ENCODE measurements at places on chromosomes 2 and 18. TPM values are rescaled to one million over a fixed set of nuclear protein-coding genes. Genes with fewer than 3 reads are reported as not detected.

TRABD2A gene
- 0.33 TPM for total RNA-seq

CREB1 gene
- total RNA-seq: 34.6 TPM

GAL3ST2 gene
- 0.31 TPM for total RNA-seq

ERICH2 gene
- total RNA-seq: 1.3 TPM

AMMECR1L gene
- total RNA-seq: 13.4 TPM

INHBB gene
- total RNA-seq: not detected

EMX1 gene
- 0.18 TPM for total RNA-seq

TMEM163 gene
- total RNA-seq: 0.11 TPM

SNORC gene
- 1.7 TPM for total RNA-seq

PARD6G gene
- 0.92 TPM for total RNA-seq

PLCD4 gene
- total RNA-seq: not detected

- DNase-seq: peak; percentile 79
Observed at GRCh38 chr2:176491172-176491904, 222.1 kb downstream of the MTX2 start.

- DNase-seq: no peak
Observed at GRCh38 chr2:127097471-127097765, 9.5 kb downstream of the BIN1 start.

GRCh38 chr18:48238206-48238605 lies 171.0 kb downstream of the ZBTB7C start:
- DNase-seq: no peak

DNA sequence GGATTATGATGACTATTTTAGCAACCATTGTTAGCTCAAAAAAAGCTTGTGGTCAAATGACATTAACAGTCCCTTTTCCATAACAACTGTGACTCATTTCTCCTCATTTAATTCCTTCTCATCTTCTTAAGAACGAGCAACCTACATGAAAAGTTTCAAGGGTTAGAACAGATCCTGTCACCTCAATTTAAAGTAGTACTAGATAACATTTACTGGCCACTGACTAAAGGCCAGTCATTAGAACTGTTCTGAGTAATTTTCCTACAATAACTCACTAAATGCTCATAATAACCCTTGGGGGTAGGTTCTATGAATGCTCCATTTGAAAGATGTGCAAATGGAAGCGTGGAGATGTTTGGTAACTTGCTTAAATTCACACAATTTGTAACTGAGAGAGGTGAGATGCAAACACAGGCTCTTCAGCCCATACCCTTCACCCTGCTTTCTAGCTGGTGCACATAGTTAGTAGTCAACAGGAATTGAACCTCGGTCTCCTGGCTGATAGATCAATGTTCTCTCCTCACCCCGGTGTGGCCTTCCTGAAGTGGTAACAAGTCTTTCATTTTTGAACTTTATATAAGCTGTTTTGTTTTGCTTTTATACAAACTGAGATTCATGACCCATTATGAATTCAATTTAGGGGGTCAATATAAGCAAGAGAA lies 212.5 kb downstream of the SETBP1 start:
- DNase-seq: no peak

GRCh38 chr2:219513787-219514186 lies 495 bp upstream of the ASIC4 start:
- no peak for DNase-seq

DNA sequence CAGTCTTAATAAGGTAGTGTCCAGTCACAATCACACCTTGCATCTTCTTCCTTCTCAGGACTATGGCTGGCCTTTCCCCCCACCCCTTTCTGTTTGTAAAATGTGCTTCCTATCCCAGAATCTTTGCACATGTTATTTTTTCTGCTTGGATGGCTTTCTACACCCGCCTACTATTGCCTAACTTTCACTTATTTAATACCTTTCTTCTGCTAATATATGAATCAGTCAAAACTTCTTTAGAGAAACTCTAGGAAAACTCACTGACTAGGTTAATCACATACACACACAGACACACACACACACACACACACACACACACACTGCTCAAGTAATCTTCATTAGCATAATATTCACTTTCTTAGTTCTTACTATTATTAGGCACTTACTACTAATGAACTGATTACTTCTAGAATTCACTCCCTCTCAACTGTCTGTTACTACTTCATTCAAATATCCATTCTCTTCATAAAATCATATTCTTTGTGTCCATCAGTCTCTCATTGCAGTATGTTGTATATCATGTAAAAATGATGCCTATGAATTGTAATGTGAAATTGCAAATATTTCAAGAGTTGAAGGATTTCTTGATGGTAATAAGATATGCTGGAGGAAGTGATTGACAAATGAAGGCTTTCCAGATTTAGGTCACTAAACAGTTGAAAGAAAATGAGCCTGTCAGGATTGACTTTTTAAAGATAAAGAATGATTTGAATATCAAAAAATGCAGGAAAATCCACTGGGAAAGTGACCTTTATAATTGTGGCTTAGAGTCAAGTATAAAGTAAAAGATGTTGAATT lies 51.2 kb downstream of the CLIP4 start:
- DNase-seq: no peak

GRCh38 chr18:6728331-6728730 lies 1.2 kb upstream of the ARHGAP28 start:
- DNase-seq: peak; percentile 15

- peak; percentile 9 for DNase-seq
Observed at GRCh38 chr18:61635901-61636528, 256.8 kb downstream of the RNF152 start.

- no peak for DNase-seq
Observed at GRCh38 chr2:235543851-235544688, 50.2 kb downstream of the AGAP1 start.

DNA sequence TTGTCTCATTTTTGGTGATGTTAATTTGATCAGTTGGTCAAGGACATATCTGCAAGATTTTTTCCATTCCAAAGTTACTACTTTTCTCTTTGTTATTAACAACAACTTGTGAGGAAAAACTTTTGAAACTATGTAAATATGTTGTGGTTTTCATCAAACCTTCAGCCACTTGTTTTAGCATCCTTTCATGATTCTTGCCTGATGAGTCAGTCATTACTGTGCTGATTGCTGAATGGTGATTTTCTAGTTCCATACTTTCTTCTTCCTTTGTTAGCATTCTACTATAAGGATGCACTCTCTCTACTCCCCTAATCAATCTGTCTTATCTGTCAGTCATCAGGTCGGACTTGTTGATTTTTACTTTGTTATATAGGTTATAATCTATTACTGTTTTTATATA lies 10.9 kb downstream of the TMEM87B start:
- DNase-seq: no peak

DNA sequence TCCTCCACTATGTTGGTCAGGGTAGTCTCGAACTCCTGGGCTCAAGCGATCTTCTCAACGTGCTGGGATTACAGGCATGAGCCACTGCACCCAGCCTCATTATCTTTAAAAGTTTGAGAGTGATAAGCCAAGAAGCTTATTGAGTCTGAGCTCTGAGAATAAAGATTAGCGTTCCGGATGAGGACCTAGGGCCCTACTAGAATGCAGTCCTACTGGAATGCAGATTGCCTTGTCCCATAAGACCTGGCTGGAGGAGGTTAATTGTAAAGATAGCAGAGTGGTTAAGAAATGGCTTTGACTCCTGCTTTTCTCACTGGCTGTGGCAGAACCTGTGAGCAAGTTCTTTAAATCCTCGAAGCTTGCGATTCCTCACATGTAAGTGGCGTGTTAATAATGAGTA lies 4.0 kb downstream of the VWA3B start:
- peak; percentile 8 for DNase-seq

DNA sequence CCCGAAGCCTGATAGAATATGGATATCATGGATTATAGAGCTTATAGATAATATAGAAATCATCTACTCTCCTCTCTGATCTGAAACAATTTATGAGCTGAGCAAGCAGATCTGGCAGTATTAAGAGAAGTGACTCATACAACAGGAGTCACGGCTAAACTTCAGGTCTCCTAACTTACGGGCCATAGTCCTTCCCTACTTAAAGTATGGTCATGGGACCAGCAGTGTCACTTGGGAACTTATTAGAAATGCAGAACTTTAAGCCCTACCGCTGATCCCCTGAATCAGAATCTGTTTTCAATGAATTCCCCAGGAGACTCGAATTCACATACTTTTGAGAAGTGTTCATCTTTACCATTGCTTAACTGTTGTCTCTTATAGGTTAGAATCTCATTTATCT lies 195.7 kb upstream of the FANCL start:
- no peak for DNase-seq

- DNase-seq: peak; percentile 47
Observed at GRCh38 chr2:147937744-147938349, 82.7 kb downstream of the ORC4 start.

DNA sequence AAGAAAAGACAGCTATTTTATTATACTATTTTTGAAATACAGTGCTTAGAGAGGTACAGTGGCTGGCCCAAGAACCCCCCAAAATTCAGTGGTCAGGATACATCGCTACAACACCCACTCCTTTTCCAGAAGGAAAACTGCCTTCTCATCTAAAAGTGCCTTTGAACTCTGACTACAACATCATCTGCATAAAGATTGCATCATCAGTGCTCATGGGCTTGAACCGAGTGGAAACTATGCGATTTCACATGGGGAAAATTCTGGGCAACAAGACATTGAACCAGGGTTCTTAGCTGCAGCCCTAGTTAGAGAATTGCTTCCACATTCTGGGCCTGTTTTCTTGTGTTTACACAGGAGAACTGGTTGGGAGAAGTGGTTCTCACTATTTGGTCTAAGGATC lies 294.6 kb upstream of the SLC14A2 start:
- no peak for DNase-seq

GRCh38 chr2:10222-10875 lies 36.0 kb downstream of the FAM110C start:
- DNase-seq: no peak

GRCh38 chr2:222319586-222320435 lies 21.0 kb upstream of the PAX3 start:
- DNase-seq: no peak

- no peak for DNase-seq
Observed at GRCh38 chr2:204356151-204356641, 189.1 kb upstream of the PARD3B start.

DNA sequence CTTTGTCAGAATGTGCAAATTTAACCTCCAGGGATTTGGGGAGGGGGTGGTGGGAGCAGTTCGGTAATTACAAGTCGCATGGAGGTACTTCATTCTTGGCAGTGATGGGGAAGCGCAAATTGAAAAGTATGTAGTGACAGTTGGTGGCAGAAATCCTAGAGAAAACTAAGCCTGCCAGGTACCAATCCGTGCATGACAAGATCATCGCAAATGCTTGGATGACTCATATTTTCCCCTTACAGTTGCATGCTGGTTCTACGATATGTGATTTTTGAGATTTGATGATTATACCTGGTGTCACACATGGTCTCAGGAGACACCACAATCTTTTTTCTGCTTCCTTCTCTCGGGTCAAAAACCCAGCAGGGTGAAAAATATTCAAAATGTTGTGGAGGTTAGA lies 479.7 kb upstream of the ID2 start:
- no peak for DNase-seq

DNA sequence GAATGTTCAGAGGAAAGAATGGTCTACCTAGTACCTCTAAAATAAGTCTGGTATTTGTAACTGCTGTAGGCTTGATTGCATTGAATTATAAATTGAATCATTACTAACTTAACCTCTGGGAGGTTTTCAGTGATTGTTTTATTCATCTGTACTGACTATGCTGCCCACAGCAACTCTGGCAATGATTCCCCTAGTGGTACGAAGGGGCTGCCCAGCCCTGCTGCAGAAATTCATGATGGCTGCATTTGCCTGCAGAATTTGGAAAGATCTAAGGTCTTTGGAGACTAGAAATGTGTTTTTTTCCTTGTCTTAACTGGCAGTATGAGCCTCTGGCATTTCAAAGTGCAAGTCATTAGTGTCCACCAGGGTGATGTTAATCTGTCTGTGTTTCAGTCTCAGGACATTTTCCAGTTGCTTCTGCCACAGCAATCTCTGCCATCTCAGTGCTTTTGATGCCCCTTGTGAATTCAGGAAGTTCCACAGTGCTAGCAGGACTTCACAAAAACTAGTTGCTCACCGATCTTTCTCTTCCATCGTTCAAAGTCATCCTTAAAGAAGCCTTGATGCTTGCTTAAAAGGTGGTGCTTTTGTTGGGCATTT lies 13.4 kb upstream of the LRPPRC start:
- DNase-seq: no peak

- no peak for DNase-seq
Observed at GRCh38 chr2:225052703-225053102, 10.4 kb upstream of the DOCK10 start.

DNA sequence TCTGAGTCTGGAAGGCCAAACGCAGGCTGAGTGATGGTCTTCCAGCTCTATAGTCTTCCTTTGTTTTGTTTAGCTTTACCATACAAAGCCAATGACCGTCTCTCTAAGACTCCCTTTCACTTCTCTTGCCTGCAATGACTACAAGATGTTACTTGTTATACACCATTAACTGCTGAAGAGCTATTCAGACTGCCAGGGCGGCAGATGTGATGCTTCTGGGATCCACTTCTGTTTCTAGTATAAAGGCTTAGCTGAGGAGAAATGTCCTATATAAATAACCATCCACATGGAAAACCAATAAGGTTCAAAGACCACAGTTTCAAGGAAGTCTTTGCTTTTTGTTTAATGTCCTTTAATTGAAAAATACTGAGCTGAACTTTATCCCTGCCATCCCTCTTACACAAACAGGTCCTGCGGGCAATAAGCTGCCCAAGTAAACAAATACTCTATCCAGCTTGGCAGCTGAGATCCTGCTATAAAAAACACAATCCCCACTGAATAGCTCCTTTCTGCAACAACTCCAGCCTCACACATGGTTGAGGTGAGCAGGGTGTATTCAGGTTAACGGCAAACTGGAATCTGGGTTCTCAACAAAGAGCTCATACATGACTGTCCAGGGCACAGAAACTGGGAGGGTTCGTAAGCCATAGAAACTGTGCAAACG lies 124.6 kb downstream of the VIT start:
- DNase-seq: no peak

- no peak for DNase-seq
Observed at GRCh38 chr2:42199626-42200025, 30.5 kb downstream of the EML4 start.

GRCh38 chr18:44876024-44876423 lies 195.3 kb downstream of the SETBP1 start:
- DNase-seq: no peak

- DNase-seq: no peak
Observed at GRCh38 chr2:55156984-55157383, 75.1 kb downstream of the CLHC1 start.

DNA sequence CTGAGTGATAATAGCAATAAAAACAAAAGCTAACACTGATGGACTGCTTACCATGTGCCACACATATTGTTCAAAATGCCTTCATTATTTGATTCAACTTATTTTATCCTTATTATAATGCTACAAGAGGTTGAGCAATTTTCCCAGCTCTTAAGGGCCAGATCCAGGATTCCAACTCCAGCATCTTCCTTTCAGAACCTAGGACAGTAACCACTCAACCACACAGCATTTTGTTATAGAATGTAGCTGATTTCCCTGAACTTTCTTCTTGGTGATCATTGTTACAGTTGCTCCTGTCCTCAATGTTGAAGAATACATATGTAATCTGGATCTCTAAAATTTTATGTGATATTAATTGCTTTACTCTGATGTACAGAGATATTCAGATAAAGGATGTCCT lies 341.7 kb downstream of the PIK3C3 start:
- no peak for DNase-seq

GRCh38 chr2:10547663-10548376 lies 99.7 kb upstream of the ODC1 start:
- no peak for DNase-seq

Measured in K562 (cell line).